ENCODE measurements at places on chromosomes 7 and 10.

- no peak for DNase-seq
Observed at GRCh38 chr7:134789967-134790685, 10.7 kb downstream of the CALD1 start.

GRCh38 chr10:4196771-4197390 lies 411.9 kb upstream of the KLF6 start:
- DNase-seq = no peak

- no peak for DNase-seq
Observed at GRCh38 chr10:59047957-59048618, 128.4 kb upstream of the PHYHIPL start.

GRCh38 chr7:32092346-32092745 lies 22.1 kb upstream of the PDE1C start:
- DNase-seq = no peak

- DNase-seq = no peak
Observed at GRCh38 chr7:123643495-123644441, 11.9 kb upstream of the LMOD2 start.

DNA sequence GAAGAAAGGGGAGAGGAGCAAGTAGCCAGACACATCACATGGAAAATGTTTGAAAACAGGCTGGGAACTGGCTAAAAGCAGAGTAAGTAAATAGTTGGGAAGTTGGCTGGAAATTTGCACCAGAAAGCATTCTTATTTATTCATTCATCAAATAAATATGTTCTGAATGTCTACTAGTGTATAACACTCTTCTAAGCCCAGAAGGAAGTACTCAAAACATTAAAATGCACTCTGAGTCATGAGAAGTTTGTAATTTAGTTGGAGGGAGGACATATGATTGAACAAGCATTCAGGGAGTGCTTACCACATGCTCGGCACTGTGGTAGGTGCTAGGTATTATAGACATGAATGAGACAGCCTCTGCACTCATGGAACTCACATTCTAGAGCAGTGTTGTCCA lies 37.0 kb upstream of the CNNM1 start:
- no peak for DNase-seq

GRCh38 chr7:134646425-134647305 lies at the start of gene BPGM:
Gene BPGM, plus strand, starts transcription at chr7:134646853. Its CDS starts 14,655 bp downstream, at chr7:134661508.
- peak; percentile 99 for DNase-seq

GRCh38 chr10:77513781-77514331 lies 123.8 kb downstream of the KCNMA1 start:
- no peak for DNase-seq

DNA sequence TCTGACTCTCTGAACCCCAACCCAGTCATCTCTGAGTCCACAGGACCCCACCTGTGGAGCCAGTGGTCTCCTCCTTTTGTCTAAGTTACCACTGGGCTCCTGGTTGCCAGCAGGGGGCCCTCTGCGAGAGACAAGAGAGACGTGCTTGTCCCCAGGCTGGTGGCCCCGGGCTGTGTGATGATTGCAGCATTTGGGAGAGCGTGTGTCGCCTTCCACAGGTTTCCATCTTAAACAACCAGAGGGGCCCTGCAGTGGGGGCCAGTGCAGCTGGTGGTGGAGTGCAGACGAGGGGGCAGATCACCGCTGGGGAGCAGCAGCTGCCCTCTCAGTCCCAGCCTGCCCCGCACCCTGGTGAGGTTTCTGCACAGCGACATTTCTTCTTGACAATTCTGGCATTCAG lies 122.4 kb upstream of the PPP2R2D start:
- DNase-seq = no peak

GRCh38 chr10:128095753-128096469 lies 30.3 kb downstream of the MKI67 start:
- DNase-seq = peak; percentile 72

DNA sequence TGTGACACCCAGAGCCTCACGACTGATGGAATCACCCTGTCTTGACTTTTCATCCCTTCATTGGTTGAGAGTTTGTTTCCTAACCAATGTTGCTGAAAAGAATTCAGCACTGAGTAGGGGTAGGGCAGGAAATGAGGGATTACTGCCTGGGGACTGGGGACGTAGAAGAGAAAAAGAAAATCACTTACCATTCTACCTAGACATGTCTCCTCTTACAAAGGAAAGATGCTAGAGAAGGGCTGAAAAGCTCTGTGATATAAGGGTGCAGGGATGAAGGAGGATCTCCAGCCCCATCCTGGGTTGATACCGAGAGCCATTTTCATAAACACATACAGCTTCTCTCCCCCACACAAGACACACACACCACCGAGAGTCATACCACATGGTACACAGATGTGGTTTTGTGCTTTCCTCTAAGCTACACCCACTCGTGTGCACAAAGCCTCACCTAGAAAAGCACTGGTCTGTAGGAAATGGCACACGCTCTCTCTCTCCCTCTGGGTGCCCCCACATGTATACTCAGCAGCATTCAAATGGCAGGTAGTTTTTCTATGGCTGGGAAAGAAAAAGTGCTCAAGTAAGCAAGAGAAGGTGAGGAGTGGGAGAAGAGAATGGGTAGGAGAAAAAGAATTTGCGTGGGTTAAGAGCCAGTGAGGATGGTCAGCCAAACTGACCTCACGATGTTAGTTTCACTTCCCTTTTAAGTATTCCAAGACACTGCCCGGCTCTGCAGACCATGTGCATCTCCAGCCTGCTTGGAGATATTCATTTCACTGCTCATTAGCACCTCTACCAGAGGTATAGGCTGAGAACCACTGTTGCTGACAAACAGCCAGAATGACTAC lies 85.8 kb downstream of the CALD1 start:
- DNase-seq = peak; percentile 81

GRCh38 chr10:61752111-61753011 lies 89.6 kb downstream of the CABCOCO1 start:
- no peak for DNase-seq

DNA sequence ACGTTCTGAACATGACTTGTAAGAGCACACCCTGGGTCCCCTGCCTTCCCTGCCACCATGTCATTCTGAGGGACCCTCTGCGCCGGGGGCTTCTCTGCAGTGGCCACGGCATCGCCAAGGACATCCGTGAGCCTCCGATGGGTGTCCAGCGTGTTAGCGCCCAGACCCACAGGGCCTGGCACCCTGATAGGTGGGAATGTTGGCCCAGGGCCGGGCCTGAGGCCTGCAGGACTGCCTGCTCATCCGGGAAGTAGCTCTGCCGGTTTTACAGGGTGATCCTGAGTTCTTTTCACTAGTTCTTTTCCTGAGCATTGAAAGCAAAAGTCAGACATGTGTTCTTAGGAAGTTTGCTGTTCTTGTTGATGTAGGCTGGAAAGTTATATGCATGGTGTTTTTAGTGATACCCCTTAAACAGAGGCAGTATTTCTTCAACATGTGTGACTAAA lies 54.5 kb downstream of the WDR37 start:
- no peak for DNase-seq

DNA sequence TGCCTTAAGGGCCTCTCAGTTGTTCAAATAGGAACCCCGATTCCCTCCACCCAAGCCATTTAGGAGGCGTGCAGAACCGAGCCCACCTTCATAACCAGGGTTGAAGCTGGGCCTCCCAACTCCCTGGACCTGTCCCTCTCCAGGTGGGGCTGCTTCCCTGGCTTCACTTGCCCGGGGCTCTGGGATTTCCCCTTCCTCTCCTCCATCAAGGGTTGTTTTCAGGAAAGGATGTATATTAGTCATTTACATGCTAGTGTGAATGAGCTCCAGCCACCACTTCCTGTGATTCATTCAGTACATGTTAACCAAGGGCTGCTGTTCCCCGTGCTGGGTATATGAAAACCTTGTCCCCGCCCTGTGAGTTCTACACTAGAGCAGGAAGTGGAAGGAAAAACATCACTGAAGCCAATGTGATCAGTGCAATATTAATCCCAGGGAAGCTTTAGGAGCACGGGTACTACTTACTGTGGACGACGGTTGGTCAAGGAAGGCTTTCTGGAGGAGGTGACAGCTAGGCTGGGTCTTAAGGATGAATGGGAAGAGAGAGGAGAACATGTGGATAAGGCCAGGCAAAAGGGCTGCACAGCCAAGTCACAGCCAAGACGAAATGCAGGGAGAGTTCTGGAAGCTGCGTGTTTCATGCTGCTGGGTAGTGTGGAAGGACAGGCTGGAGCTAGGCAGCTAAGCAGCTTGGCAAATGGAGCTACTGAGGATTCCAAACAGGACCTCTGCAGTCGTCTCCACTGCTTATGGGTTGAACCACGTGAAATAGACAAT lies 150.1 kb upstream of the SHH start:
- DNase-seq = peak; percentile 77

- no peak for DNase-seq
Observed at GRCh38 chr7:46292741-46293140, 371.7 kb upstream of the IGFBP3 start.

DNA sequence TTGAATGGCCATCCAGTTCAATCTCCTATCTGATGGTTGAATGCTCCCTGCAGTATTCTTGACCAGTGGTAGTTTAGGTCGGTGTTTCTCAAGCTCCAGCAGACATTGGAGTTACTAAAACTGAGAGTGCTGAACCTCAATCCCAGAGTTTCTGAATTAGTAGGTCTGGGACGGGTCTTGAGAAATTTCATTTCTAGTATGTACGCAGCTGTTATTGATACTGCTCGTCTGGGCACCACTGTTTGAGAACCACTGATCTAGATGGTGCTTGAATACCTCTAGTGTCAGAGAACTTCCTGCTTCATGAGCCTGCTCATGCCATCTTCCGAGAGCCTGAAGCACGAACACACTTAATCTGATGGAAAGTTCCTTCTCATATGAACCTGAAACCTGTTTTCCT lies 99.4 kb upstream of the CREB5 start:
- DNase-seq = no peak

- DNase-seq = no peak
Observed at GRCh38 chr7:33707427-33707826, 197.9 kb upstream of the BMPER start.

- DNase-seq = peak; percentile 27
Observed at GRCh38 chr10:131626274-131626673, 274.5 kb upstream of the PPP2R2D start.

- no peak for DNase-seq
Observed at GRCh38 chr10:2212244-2212834, 475.0 kb upstream of the ADARB2 start.

DNA sequence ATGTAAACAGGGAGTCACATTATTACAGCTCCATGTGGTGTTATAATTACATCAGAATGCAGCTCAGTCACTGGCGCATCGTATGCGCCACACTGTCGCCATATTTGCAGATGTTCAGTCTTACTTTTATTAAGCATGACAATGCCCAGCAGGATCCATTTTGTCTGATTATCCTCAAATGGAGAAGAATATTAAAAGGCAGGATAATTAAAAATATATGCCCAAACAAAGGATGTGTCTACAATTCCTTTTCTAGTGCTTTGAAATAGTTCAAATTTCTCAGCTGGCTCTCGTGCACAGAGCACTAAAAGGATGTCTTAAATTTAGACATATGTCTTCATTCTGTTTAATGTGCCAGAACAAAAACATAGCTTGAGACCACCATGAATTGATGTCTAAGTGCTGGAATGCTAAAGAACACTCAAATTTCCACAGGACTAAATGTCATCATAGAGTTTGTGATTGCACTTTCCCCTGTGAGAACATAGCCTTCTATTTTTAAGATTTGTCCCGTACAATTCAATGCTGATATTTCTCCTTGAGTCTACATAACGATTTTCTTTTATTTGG lies 168.0 kb downstream of the DKK1 start:
- DNase-seq = no peak

DNA sequence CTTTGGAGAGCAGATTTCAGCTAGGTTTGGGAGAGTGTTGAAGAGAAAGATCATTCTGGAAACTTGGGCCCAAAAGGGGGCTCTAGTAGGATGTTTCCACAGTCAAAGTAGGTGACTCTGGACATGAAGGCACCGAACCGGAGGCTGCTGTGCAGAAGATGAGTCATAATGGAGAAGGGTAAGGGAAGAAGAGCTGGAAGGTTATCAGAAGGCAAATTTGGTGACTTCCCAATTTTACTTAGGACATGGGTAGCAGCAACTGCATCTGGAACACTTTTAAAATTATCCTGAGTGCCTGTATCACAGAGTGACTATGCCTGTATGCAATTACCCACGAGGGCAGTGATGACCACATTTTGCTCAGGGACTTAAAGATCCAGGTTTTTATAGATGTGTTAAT lies 38.8 kb downstream of the PIK3AP1 start:
- no peak for DNase-seq

- DNase-seq = no peak
Observed at GRCh38 chr10:129184196-129184595, 282.8 kb upstream of the MGMT start.

- DNase-seq = no peak
Observed at GRCh38 chr7:86889501-86889900, 170.0 kb downstream of the ELAPOR2 start.

- DNase-seq = no peak
Observed at GRCh38 chr10:27911011-27911410, 87.9 kb downstream of the ODAD2 start.

GRCh38 chr7:77537136-77537777 lies at the start of gene PTPN12:
Gene PTPN12, plus strand, starts transcription at chr7:77537295. Its CDS starts 252 bp downstream, at chr7:77537547.
- peak; percentile 84 for DNase-seq

- DNase-seq = no peak
Observed at GRCh38 chr7:4713183-4713784, 31.2 kb downstream of the FOXK1 start.

GRCh38 chr10:26438534-26439341 lies 597 bp downstream of the APBB1IP start:
- peak; percentile 93 for DNase-seq

DNA sequence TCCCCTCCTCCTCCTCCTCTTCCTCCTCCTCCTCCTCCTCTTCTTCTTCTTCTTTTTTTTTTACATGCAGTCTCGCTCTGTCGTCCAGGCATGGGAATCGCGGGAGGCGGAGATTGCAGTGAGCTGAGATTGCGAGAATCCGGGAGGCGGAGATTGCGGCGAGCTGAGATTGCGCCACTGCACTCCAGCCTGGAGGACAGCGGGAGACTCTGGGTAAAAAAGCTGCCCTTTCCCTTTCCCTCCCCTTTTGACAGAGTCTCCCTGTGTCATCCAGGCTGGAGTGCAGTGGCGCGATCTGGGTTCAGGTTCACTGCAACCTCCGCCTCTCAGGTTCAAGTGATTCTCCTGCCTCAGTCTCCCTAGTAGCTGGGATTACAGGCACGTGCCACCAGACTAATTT lies 168.1 kb upstream of the MALRD1 start:
- no peak for DNase-seq

- DNase-seq = no peak
Observed at GRCh38 chr10:113345826-113346624, 206.8 kb upstream of the HABP2 start.

- no peak for DNase-seq
Observed at GRCh38 chr7:105461518-105461917, 60.6 kb downstream of the PUS7 start.

- DNase-seq = no peak
Observed at GRCh38 chr7:135151533-135151932, 3.7 kb downstream of the TMEM140 start.

- no peak for DNase-seq
Observed at GRCh38 chr7:36082910-36083309, 70.1 kb upstream of the EEPD1 start.

Data from activated CD4-positive, alpha-beta T cell treated with anti-CD3 and anti-CD28 coated beads, Interleukin-2, amount 10 ng/mL, durations not matched to agents 24 days and 14 days (primary cell).